ENCODE measurements at places on chromosomes 16 and 17.

DNA sequence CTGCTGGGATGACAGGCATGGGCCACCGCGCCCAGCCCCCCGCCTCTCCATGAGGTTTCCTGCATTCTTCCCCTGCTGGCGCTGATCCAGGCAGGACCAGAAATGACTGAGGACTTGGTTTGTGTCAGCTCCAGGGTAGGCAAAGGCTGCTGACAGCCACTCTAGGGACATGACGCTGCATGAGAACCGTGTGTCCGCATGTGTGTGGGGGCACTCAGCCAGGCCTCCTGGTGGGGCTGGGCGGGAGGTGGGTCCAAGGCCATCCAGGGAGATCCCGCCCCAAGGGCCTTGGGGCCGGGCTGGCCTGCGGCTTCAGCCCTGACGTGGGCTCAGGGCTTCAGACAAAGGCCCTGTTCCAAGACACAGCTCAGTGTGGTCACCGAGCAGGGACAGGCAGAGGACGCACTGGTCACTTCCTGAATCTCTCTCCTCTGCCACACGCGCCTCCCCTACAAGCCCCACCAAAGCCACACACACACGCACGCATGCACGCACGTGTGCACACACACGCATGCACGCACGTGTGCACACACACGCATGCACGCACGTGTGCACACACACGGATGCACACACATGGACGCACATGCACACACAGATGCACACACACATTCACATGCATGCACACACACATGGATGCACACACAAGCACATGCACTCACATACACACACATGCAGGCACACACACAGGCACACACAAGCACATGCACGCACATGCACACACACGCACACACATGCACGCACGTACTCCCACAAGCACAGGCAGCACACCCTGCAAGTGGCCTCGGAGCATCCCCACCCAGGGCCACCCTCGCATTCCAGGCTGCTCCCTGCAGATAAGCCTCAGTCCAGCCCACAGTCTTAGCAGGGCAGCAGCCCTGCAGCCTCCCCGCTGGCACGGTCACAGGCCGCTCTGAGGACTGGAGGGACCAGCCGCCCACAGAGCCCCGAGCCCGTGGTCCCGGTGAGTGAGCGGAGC lies 5.3 kb upstream of the TMEM204 start:
- no peak overlapping the region for H3K27ac ChIP-seq
- no peak overlapping the region for H3K4me3 ChIP-seq
- no peak for DNase-seq
- peaks cover 21% of the 10 kb centered on the region for H3K4me1 ChIP-seq
- H3K27me3 ChIP-seq: no peaks in the 10 kb centered on the region
- H3K36me3 ChIP-seq: no peaks in the 10 kb centered on the region

- H3K4me1 ChIP-seq: no peaks in the 10 kb centered on the region
Measured at GRCh38 chr17:33322063-33322462, 29.0 kb upstream of the ASIC2 start.

- no peaks in the 10 kb centered on the region for H3K36me3 ChIP-seq
- H3K27me3 ChIP-seq: no peaks in the 10 kb centered on the region
- H3K4me3 ChIP-seq: no peak overlapping the region
- DNase-seq: no peak
- no peak overlapping the region for H3K27ac ChIP-seq
Measured at GRCh38 chr17:55290492-55291113, 25.8 kb downstream of the HLF start.

GRCh38 chr17:68603027-68603426 lies 1.9 kb upstream of the FAM20A start:
- no peak overlapping the region for H3K4me3 ChIP-seq
- no peak for DNase-seq
- peak overlapping the region; percentile 63 for H3K27ac ChIP-seq
- peaks cover 54% of the 10 kb centered on the region for H3K27me3 ChIP-seq
- H3K36me3 ChIP-seq: no peaks in the 10 kb centered on the region
- H3K4me1 ChIP-seq: peaks cover 20% of the 10 kb centered on the region

DNA sequence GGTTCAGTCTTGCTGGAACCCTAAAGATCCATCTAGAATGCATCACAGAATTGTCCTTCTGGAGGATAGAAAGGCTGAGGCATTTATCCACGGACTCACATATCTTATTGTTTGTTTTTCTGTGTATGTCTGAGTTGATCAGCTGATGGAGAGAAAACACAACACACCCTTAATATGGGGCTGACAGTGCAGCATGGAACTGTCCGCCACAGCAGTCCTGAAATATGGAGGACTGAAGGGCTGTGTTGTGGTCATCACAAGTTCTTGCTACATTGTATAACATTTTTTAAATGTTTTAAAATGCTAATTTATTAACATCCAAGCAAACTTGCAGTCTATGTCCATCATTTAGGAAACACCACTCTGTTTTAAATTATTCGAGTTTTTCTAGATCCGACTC lies 448.9 kb upstream of the ERCC4 start:
- H3K4me1 ChIP-seq: no peaks in the 10 kb centered on the region
- H3K27ac ChIP-seq: no peak overlapping the region
- DNase-seq: no peak
- no peak overlapping the region for H3K4me3 ChIP-seq
- H3K36me3 ChIP-seq: no peaks in the 10 kb centered on the region

DNA sequence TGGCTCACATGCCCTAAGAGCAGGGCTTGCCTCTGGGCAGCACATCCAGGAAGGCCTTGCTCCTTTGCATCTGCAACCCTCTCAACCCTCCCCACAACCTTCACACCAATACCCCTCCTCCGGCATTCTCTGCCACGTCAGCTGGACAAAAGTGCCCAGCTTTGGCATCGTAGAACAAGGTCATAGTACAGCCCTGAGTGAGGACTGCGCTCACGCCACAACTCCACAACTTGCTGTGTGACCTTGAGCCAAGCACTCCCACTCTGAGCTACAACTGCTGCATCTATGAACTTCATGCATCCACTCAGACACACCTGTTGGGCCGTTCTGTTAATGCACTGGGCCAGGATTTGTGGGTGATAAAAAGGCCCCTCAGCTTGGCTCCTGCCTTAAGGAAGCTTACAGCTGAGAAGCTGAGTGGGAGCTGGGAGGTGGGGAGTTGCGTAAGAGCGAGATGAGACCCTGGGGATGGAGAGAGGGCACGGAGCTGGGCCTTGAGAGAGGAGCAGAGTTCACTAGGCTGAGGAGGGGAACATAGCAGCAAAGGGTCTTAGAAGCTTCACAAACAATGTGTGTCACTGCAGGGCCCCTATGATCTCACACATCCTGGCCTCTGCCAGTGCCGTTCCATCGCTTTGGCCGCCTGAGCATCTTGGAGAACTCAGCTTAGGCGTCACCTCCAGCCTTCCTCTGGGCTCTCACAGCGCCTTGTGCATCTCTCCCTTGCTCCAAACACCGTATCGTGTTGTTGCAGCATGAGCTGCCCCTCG lies 8.6 kb upstream of the MRC2 start:
- DNase-seq: no peak
- H3K27me3 ChIP-seq: no peaks in the 10 kb centered on the region
- no peak overlapping the region for H3K27ac ChIP-seq
- no peaks in the 10 kb centered on the region for H3K4me1 ChIP-seq

DNA sequence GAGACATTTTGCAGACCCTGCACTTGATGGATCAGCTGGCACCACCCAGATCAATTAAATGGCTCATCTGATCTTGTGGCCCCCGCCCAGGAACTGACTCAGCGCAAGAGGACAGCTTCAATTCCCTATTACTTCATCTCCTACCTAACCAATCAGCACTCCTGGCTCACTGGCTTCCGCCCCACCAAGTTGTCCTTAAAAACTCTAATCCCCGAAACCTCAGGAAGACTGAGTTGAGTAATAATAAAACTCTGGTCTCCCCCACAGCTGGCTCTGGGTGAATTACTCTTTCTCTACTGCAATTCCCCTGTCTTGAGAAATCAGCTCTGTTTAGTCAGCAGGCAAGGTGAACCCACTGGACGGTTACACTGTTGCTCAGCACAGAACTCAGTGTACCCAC lies 23.6 kb downstream of the SPPL2C start:
- H3K4me3 ChIP-seq: no peak overlapping the region
- no peak for DNase-seq
- H3K27me3 ChIP-seq: peaks cover 34% of the 10 kb centered on the region
- no peaks in the 10 kb centered on the region for H3K36me3 ChIP-seq
- H3K27ac ChIP-seq: no peak overlapping the region
- no peaks in the 10 kb centered on the region for H3K4me1 ChIP-seq

DNA sequence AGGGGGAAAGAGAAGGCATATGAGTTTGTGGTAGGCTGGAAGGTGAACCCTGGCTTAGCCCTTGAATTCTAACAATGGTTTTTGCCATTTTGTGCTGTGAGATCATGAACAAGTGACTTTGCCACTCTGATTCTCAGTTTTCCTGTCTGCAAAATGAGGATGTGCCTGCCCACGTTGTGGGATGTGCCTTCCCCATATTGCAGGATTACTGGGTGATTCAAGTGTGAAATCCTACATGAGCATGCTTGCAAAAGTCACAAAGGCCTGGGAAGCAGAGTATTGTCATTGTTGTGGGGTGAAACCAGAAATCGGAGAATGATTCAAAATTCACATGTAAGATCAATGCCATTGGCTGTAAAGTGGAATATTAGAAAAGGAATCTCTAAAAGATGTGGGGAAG lies 28.6 kb upstream of the TVP23A start:
- no peak overlapping the region for H3K4me3 ChIP-seq
- no peak for DNase-seq
- peaks cover under 1% of the 10 kb centered on the region for H3K4me1 ChIP-seq
- peak overlapping the region; percentile 40 for H3K27ac ChIP-seq
- no peaks in the 10 kb centered on the region for H3K36me3 ChIP-seq

- H3K36me3 ChIP-seq: no peaks in the 10 kb centered on the region
- no peak overlapping the region for H3K4me3 ChIP-seq
- peak; percentile 42 for DNase-seq
- H3K27ac ChIP-seq: peak overlapping the region; percentile 28
- peaks cover 44% of the 10 kb centered on the region for H3K4me1 ChIP-seq
- H3K27me3 ChIP-seq: no peaks in the 10 kb centered on the region
Measured at GRCh38 chr16:55500530-55501011, 8.3 kb upstream of the LPCAT2 start.

GRCh38 chr16:66525396-66526180 lies 24.3 kb downstream of the TK2 start:
- no peak overlapping the region for H3K4me3 ChIP-seq
- DNase-seq: no peak
- no peaks in the 10 kb centered on the region for H3K36me3 ChIP-seq
- H3K27ac ChIP-seq: peak overlapping the region; percentile 99
- no peaks in the 10 kb centered on the region for H3K27me3 ChIP-seq

GRCh38 chr17:6544011-6544370 lies 12.4 kb downstream of the PITPNM3 start:
- no peak overlapping the region for H3K4me3 ChIP-seq
- no peaks in the 10 kb centered on the region for H3K36me3 ChIP-seq
- no peak overlapping the region for H3K27ac ChIP-seq

DNA sequence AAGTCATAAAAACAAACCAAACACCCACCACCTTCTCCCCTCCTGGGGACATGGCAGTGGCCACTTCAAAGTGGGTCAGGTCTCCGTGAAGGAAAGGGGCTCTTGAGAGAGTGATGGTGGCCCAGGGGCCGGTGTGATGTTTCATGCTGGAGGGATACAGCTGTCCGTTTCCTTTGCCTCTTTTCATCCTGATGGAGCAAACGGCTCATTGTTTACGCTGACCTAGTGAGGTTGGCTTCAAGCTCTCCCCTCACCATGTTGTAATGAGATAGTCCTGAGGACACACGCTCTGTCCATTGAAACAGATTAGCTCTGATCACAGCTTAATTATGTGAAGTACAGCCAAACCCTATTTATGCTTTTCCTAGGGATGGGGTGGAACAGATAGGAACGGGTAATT lies 34.2 kb downstream of the CDH13 start:
- no peaks in the 10 kb centered on the region for H3K36me3 ChIP-seq
- H3K27ac ChIP-seq: no peak overlapping the region
- no peak overlapping the region for H3K4me3 ChIP-seq
- no peaks in the 10 kb centered on the region for H3K4me1 ChIP-seq
- no peaks in the 10 kb centered on the region for H3K27me3 ChIP-seq

DNA sequence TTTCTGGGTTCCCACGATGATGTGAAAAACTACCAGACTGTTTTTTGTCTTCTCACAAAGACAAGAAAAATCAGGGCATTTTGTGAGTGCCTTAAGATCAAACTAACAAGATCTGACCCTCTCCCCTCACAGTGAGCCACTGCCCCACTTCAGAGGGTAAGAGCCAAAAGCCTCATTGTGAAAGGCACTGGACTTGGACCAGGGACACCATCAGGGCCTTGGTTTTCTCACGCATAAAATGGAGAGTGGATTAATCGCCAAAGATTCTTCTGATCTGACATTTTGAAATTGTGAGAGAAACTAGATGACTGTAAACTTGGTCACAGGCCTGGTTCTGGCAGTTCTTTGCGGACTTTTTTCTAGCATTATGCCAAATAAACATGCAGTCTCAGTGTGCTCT lies 21.0 kb upstream of the ENDOV start:
- no peaks in the 10 kb centered on the region for H3K27me3 ChIP-seq
- H3K27ac ChIP-seq: no peak overlapping the region
- H3K4me3 ChIP-seq: no peak overlapping the region
- H3K36me3 ChIP-seq: no peaks in the 10 kb centered on the region
- H3K4me1 ChIP-seq: no peaks in the 10 kb centered on the region
- no peak for DNase-seq
